ENCODE measurements at places on chromosomes 7 and 10. TPM values are rescaled to one million over a fixed set of nuclear protein-coding genes. Genes with fewer than 3 reads are reported as not detected.

DNA sequence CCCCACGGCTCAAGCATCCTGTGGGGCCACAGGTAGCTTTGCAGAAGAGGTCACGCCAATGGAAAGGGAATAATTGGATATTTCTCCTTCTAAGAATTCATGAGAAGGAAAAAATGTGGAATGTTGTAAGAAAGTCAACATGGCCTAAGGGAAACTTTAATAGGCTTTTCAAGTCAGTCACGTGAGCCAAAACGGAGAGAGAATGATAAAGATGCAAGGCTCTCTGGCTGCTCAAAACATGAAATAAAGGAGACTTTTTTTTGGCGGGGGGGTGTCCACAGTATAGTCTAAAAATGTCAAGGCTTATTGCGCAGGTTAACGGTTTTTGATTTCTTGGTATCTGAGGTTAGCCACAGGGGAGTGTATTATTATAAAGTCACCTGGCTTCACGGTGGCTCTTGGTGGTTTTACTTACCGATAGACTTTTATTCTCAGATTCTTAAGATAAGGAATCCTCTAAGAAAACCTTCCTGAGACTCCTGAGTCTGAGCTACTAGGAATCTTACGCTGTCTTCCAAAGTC lies 148.1 kb downstream of the ARHGAP21 start:
- no peak for DNase-seq

GRCh38 chr10:14146025-14146424 lies 184.7 kb downstream of the FRMD4A start:
- no peak for DNase-seq

- no peak for DNase-seq
Measured at GRCh38 chr7:37037286-37037685, 313.0 kb upstream of the AOAH start.

- no peak for DNase-seq
Measured at GRCh38 chr7:379456-380138, 89.6 kb downstream of the FOXL3 start.

The NT5C3A gene
- 38.0 TPM for total RNA-seq

All from hepatocyte (in vitro differentiated cells).